ENCODE measurements at places on chromosomes 3 and 15.

DNA sequence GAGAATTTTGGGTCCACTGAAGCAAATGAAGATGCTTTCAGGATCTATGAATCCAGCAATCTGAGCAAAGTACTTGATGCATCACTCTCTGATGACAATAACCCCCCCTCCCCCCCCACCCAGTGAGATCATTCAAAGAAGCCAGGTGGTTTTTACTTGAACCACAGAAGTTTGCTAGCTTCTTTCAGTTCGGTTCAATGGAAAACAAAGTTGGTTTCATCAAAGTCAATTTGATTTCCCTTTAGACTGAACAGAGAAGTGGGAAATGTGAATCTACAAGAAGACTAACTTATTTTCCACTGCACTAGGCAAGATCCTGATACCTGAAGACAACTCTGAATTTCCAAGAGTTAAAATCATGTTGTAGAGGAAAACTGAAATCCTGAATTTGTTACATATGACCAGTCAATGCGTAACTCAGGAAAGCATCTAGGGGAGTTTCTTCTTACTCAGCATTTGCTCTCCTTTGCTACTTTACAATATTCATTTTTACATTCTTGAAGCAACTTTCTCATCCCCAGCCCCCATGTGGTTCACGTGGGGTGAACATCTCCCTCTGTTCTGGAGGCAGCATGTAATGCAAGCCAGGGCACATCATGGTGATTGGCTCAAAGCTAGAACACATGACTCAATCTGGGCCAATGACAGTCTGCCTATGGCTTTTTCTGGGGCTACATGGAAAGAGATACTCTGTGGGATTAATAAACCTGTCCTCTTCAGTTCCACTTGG, 572.6 kb downstream of the FOXP1 start:
- no peak for DNase-seq

- DNase-seq, result no peak
Observed at GRCh38 chr3:33848624-33849347, 50.4 kb downstream of the PDCD6IP start.

- no peak for DNase-seq
Observed at GRCh38 chr3:67325231-67325630, 327.1 kb downstream of the KBTBD8 start.

GRCh38 chr3:146161663-146162002, 649 bp upstream of the PLOD2 start:
- no peak for DNase-seq

GRCh38 chr15:42220216-42220615, 12.1 kb upstream of the VPS39 start:
- no peak for DNase-seq

- DNase-seq, result no peak
Observed at GRCh38 chr3:109364088-109364487, 26.7 kb upstream of the DPPA4 start.

DNA sequence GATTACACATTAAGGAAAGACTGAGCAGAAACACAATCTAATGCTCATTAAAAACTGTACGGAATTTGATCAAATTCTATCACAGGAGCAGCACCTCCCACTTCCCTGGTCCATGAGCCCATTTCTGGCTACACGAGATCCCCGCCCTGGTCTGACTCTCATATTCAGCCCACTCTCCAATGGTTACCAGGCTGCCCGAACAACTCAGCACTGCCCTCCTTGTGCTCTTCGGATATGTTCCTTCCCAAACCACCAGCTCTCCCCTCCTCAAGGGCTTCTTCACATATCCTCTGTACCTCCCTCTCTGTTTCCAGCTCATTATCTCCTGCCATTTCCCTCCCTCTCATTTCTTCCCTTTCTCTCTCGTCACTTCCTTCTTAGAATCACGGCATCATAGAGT, 180.5 kb downstream of the RSL24D1 start:
- no peak for DNase-seq

DNA sequence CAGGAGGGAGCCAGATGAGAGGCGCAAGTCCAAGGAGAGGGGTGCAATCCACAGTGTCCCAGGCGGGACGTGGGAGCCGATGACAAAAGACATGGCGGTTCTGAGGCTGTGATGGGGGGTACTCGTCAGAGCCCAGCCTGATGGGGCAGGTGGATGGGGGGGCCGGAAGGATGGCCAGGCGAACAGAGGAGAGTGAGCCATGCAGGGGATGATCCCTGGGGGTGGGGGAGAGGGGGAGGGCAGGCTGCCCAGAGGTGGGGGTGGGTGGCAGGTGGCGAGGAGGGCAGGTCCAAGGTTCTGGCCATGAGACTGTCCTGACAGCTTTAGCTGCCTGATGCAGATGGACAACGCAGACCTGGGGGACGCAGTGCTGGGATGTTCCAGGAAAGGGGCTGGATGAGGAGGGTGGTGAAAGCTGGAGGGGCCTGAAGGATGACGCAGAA, 8.9 kb upstream of the CSPG4 start:
- no peak for DNase-seq

- DNase-seq, result no peak
Observed at GRCh38 chr3:149553781-149554451, 79.4 kb downstream of the TM4SF4 start.

DNA sequence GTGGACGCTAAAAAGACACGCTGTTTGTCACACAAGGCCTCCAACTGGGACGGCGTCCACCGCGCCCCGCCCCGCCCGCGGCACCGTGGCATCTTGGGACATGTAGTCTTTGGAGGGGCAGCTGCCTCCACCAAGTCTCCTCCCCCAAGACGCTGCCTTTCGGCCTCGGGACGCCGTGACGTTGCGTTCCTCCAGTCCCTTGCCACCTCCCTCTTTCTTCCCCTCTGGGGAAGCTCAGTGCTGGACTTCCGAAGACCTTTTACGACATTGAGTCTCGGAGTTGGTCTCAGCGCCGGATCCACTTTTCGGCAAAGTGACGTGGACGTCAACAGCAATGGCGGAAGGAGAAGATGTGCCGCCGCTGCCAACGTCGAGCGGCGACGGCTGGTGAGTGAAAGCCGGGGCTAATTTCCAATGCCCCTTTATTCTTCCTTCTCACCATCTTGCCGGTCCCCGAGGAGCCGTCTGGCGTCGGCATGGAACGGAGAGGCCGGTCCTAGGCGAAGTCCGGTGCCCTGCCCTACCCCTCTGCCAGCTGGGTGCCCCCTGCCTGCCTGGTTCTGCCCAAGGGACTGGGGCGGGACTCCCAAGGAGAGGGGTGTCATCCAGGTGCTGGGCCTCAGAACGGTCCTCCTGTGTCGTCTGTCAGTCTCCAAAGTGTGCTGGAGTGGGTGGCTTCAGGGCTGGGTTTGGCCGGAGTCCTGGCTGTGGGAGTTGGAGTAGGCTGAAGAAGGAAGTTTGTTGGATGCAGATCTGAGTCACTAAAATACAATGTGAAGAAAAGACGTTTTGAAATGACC, at the start of gene TBC1D23:
TSS of gene TBC1D23 (plus strand) at position 308 of the 800 bp plus-strand sequence. CDS start at position 335, 27 bp downstream.
- DNase-seq, result peak; percentile 89

- no peak for DNase-seq
Observed at GRCh38 chr3:38117748-38118420, 19.0 kb downstream of the ACAA1 start.

Measured in C1 segment of cervical spinal cord (tissue), 14 donors.